HT-29 (cell line): ENCODE measurements at places on chromosomes 4 and X.

DNA sequence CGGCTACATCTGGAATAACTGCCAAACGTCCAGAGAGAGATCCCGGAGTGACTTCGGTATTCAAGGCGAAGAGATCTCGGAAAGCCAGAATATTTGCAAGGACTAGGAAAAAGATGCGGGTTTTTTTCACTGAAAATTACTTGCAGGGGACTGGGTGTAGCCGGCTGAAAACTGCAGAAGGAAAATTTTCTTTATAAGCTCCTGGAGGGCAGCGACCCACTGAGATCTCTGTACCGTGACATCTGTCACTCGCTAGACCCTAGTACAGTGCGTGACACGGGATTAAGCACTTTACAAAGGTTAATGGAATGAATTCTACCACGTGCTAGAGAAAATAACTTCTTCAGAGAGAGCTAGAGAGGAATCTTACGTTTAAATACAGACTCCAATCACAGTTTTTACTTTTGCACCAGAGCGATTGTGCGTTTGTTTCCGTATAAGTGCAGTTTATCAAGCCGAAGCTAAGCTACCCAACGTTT is 1.1 kb upstream of the LCORL start:
- no peak for DNase-seq

DNA sequence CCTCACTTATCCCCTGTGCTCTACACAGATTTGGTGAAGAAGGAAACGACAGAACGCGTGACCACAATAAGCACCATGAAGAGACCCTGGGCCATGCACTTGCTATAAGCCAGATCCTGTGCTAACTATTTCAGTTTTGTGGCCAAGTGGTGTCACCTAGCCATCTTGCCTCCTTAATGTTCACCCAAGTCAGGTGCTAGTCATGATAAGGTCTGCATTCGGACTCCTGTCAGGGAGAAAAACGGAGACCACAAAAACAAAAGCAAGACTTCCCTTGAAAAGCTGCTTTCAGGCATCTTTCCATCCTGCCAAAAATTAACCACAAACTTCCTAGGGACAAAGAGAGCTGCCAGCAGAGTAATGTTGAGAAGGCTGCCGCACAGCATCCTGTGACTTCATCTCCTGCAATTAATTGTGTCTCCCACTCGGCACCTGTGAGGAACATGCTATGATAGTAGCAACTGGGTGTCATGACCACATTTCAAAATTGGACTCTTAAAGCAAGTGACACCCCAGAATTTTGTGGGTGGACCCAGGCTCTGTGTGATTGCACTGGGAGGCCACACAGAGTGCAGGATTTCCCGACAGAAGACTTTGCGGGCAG is 8.8 kb upstream of the IDS start:
- DNase-seq, result no peak

DNA sequence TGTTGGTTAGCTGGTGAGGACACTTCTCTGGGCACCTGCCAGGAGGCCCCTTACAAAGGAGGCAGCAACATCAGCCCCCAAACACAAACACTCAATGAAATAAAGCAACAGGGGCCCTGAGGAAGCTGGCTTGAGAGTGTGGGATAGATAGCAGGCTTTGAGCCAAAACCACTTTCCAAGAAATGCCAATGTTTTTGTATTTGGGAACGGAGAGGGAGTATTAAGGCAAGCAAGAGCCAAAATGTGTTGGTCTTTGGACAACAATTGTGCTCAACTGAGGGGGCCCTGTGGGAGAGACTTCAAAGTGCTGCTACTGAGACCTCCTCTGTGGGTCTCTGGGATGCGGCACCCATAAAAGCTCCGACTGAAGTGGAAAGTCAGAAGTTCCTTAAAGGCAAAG is 41.0 kb downstream of the RAI2 start:
- no peak for DNase-seq

DNA sequence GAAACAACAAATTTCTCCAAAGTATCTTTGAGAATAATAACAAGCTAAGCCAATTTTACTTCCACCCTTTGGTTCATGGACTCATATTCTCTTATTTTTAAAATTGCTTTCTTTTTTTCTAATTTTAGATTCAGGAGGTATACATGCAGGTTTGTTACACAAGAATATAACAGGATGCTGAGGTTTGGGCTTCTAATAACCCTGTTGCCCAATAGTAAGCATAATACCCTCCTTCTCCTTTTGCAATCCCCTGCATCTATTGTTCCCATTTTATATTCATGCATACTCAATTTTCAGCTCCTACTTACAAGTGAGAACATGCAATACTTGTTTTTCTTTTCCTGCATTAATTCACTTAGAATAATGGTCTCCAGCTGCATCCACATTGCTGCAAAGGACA is 202.3 kb upstream of the FSTL5 start:
- DNase-seq, result no peak

GRCh38 chr4:44149282-44149681 is 299.3 kb downstream of the KCTD8 start:
- no peak for DNase-seq

GRCh38 chr4:41384992-41385391 is 128.3 kb downstream of the UCHL1 start:
- peak; percentile 29 for DNase-seq

- no peak for DNase-seq
Measured at GRCh38 chrX:45986081-45986480, 559.1 kb downstream of the ZNF674 start.

DNA sequence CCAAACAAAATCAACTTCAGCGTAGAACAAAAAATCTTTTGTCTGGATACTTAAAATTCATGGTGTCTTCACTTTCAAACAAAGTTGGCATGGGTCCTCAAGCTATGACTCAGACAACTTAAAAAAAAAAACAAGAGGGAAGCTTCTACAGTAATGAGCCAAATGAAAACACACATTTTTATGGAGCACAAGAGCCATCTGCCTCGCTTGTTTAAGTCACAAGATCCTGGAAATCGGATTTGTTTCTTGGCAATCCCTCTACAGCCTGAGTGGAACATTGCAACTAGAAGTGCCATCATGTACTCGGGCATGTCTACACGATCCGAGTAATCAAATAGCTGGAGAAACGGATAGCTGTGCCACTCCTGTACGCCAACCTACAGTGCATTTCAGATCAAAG is 22.6 kb downstream of the LAMP2 start:
- no peak for DNase-seq

GRCh38 chrX:140318296-140318695 is 186.6 kb downstream of the SOX3 start:
- no peak for DNase-seq

- DNase-seq, result no peak
Measured at GRCh38 chrX:78571849-78572248, 87.3 kb downstream of the RTL3 start.

DNA sequence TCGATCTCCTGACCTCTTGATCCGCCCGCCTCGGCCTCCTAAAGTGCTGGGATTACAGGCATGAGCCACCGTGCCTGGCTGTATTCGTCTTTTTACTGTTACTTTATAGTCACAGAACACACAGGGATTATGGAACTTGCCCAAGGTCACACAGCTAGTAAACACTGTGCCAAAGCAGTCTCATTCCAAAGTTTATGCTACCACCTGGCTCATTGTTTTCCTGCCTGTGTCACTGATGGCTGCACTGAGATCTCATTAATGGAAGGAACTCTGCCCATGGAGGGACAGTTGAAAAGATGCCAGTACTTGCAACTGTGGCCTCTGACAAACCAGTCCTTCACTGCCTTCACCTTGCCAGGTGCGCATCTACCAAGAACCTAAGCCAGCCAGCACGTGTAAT is 517.7 kb downstream of the BCOR start:
- no peak for DNase-seq

GRCh38 chrX:19735244-19735643 is 152.2 kb downstream of the SH3KBP1 start:
- no peak for DNase-seq

- no peak for DNase-seq
Measured at GRCh38 chrX:79176028-79176427, 31.5 kb downstream of the GPR174 start.

GRCh38 chr4:1072830-1073446 is 40.4 kb downstream of the RNF212 start:
- peak; percentile 77 for DNase-seq

- DNase-seq, result peak; percentile 62
Measured at GRCh38 chr4:139229534-139230039, 50.4 kb downstream of the MGARP start.

GRCh38 chr4:177473991-177474390 is 31.8 kb upstream of the AGA start:
- DNase-seq, result no peak

GRCh38 chr4:15239866-15240265 is 188.0 kb upstream of the C1QTNF7 start:
- DNase-seq, result no peak

GRCh38 chr4:93828332-93828994 is at the start of gene ATOH1:
ATOH1 (plus strand) TSS chr4:93828753; CDS start chr4:93828927, 174 bp downstream.
- DNase-seq, result peak; percentile 23
